ENCODE measurements at places on chromosomes 16 and 17. TPM values are rescaled to one million over a fixed set of nuclear protein-coding genes. Genes with fewer than 3 reads are reported as not detected.

KRT9 gene
- 0.17 TPM for total RNA-seq

ANKRD40CL gene
- not detected for total RNA-seq

RGS11 gene
- total RNA-seq = 0.49 TPM

GCGR gene
- not detected for total RNA-seq

CHST5 gene
- total RNA-seq = 0.21 TPM

CA5A gene
- not detected for total RNA-seq

USH1G gene
- total RNA-seq = 0.17 TPM

HOXB1 gene
- total RNA-seq = not detected

CRHR1 gene
- not detected for total RNA-seq

MMP2 gene
- 6.5 TPM for total RNA-seq

CAPNS2 gene
- 3.2 TPM for total RNA-seq

CALB2 gene
- total RNA-seq = not detected

SSTR5 gene
- total RNA-seq = not detected

EVPLL gene
- not detected for total RNA-seq

ZP2 gene
- total RNA-seq = not detected

MLKL gene
- 3.3 TPM for total RNA-seq

NPIPA3 gene
- 0.67 TPM for total RNA-seq

JUP gene
- total RNA-seq = 578 TPM

RSKR gene
- 17.0 TPM for total RNA-seq
